NCI-H1417 treated with DMSO at 0.1 percent for 48 hours (cell line): ENCODE measurements at places on chromosomes 6 and 20.

- no peak for DNase-seq
These were observed 31.4 kb downstream of the BEND3 start for GRCh38 chr6:107083921-107084320.

GRCh38 chr20:53870426-53871315 is 199.7 kb downstream of the BCAS1 start:
- no peak for DNase-seq

DNA sequence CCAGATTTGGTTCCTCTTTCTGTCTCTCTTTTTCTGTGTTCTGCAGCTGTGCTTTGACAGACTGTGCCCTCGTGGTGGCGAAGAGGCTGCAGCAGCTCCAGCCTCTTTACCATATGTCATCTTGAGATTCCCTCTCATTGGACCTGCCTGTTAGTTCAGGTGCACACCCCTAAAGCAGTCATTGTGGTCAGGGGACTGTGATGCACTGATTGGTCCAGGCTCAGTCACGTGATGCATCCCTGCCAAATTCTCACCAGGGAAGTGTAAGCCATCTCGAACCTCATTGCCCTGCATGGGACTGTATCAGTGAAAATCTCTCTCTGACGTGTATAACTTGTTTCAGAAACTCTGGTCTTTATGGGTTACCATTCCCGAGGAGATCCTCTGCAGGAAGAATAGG is 160.3 kb downstream of the EYA2 start:
- DNase-seq, result no peak

- DNase-seq, result no peak
These were observed 68.2 kb upstream of the STXBP5 start for GRCh38 chr6:147136057-147136456.

- DNase-seq, result no peak
These were observed 77.1 kb downstream of the NINL start for GRCh38 chr20:25508083-25508770.

GRCh38 chr6:5126214-5126613 is 41.1 kb downstream of the PPP1R3G start:
- no peak for DNase-seq

DNA sequence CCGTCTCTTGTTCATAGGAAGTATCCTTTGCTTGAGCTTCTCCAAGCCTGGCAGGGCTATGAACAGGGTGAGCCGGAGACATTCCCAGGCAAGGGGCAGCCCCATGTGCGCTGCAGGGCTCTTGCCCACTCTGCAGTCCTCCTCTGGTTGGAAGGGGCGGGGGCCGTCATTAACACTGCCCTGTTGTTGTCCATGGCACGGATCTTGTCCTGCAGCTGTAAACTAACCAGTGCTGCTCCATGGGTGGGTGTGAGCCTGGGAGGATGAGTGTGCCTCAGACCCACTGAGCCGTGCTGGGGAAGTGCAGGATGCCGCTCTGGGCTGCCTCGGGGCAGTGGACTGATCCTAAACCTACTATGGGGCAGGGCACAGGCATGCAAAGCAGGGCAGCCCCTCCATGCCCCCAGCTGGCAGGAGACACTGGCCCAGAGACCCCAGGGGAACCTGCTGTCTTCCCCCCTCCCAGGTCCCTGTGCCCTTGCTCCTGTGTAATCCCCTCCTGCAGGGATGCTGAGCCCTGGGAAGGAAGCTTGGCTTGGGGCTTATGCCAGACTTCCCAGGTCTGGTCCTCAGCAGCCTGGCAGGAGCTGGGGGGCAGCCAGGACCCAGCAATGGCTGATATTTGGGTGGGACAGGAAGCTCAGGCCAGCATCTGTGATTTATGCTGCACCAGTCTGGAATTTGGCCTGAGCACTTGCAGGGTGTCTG is 8.5 kb downstream of the EBF4 start:
- no peak for DNase-seq

- no peak for DNase-seq
These were observed 59.4 kb upstream of the CITED2 start for GRCh38 chr6:139433631-139434419.

- no peak for DNase-seq
These were observed 36.3 kb downstream of the RNF146 start for GRCh38 chr6:127302728-127303660.
